ENCODE measurements at places on chromosomes 7 and 10.

- no peak for DNase-seq
These were observed 763.2 kb downstream of the GRID1 start for GRCh38 chr10:85603151-85603940.

GRCh38 chr7:2803342-2803692 is 40.8 kb downstream of the GNA12 start:
- DNase-seq: no peak

DNA sequence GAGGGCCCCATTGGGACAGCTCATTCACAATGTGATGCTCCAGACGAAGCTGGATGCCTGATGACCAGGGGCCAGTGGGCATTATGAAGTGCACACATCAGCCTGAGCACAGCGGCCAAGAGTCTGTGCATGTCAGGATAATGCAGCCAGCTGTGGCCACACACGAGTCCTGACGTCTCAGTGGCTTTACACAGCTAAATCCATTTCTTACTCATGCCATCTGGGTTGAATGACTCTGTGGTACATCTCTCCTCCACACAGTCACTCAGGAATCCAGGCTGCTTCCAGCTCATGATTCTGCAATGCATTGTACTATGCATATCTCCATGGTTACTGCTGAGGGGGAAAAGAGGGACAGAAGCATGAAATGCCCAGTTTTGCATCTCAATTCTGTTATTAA is 123.6 kb downstream of the PRLHR start:
- no peak for DNase-seq

- no peak for DNase-seq
These were observed 64.2 kb upstream of the DDC start for GRCh38 chr7:50629238-50629901.

GRCh38 chr10:62738916-62739315 is 65.6 kb upstream of the ADO start:
- no peak for DNase-seq

GRCh38 chr7:111752022-111752582 is 189.8 kb upstream of the IMMP2L start:
- peak; percentile 42 for DNase-seq

- DNase-seq: no peak
These were observed 194.5 kb upstream of the AHR start for GRCh38 chr7:17103984-17104383.

DNA sequence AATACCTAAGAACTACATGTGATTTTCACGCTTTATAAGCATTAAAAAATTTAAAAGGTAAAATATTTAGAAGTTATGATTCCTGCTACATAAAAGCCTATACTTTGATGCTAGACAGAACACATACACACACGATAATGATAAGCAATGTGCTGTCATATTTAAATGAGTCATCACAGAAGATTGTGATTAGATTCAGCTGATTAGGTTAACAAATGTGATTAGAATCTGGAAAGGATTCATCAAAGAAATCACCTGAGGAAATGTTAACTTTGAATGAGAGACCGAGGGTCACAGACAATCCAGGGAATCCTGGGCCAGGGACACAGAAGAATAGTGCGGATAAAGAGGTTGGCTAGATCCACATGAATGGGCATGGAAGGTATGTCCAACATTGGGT is 42.0 kb upstream of the CYP2C18 start:
- DNase-seq: no peak

GRCh38 chr10:60910543-60910942 is 33.4 kb downstream of the RHOBTB1 start:
- peak; percentile 39 for DNase-seq

- no peak for DNase-seq
These were observed 110.7 kb upstream of the CARD11 start for GRCh38 chr7:3154317-3154716.

DNA sequence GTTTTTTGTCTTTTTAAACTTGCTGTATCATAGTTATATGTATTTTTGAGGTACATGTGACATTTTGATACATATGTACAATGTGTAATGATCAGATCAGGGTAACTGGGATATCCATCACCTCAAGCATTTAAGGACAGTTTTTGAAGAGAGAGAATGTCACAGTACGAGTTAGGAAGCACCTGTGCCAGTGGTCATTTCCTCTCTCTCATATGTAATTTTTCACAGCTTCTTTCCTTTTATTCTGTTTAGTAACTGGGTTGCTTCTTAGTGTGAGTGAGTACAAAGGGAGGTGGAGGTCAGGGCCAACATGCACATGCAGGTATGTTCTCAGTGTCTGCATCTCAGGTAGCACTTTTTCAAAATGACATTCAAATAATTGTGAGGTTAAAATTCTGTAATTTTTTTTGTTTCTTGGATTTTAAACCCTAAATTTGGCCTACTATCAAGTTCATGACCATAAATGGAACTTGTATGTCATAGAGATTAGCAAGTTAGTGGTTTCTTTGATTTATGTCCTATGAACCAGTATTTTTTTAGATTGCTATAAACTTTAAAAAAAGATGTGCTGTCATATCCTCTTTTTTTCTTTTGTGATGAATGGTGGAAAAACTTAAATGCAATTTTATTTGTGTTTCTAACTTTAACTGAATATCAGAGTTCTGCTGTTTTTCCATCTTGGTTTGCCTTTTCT is 42.7 kb downstream of the SNX10 start:
- no peak for DNase-seq

DNA sequence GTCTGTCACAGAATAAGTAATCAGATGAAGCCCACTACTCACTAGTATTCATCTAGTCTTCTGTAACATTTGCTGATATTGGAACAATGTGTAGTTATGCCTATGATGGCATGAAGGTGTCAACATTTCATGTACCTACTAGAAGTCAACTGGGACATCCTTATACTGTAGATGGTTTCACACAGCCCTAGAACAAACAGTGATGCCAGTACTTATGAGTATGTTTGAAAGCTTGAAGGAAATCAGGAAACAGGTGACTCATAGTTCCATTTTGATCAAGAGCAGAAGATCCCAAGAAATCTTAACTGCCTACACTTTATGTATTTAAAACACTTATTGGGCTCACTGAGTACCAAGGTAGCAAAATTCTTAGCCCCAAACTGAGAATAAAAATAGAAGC is 1519.6 kb downstream of the REEP3 start:
- DNase-seq: no peak

DNA sequence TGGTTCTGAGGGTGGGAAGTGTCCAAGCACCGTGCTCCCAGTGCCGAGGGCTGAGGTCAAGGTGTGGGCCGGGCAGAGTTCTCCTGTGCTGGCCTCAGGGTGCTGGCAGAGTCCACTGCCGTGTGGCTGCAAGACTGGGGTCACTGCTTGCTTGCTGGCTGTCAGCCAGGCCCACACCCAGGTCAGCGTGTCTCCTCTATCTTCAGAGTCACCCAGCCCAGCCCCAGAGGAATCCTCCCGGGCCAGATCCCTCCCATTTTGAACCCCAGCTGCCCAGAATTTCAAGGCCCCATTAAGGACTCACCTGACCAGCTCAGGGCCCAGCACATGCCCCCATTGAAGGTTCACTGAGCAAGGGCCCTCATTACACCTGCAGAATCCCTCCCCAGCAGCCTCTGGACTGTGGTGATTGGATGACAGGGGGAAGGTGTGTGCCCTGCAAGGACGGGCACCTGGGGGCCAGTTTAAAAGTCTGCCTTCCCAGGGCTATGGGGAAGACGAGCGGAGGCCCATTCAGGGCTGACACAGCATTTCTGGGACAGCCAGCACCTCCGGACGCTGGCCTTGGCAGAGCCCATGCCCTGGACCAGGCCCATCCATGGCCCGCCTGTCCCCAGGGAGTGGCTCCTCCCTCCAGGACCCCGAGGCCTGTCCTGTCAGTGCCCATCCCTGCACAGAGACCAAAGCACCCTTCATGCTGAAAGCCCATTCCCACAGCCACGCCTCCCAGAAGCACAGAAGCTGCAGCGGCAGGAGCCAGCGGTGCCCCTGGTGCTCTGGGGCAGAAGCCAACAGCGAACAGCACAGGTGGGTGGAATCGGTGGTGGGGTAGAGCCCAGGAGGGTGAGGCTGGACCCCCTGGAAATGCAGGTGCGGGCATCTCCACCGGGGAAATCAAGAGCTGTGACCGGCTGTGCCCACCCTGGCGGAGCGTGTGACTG is 45.1 kb upstream of the PPP2R2D start:
- DNase-seq: no peak

- DNase-seq: no peak
These were observed 112.1 kb upstream of the AFAP1L2 start for GRCh38 chr10:114516356-114516755.

GRCh38 chr10:93074147-93074596 is 479 bp downstream of the CYP26A1 start:
- DNase-seq: no peak

DNA sequence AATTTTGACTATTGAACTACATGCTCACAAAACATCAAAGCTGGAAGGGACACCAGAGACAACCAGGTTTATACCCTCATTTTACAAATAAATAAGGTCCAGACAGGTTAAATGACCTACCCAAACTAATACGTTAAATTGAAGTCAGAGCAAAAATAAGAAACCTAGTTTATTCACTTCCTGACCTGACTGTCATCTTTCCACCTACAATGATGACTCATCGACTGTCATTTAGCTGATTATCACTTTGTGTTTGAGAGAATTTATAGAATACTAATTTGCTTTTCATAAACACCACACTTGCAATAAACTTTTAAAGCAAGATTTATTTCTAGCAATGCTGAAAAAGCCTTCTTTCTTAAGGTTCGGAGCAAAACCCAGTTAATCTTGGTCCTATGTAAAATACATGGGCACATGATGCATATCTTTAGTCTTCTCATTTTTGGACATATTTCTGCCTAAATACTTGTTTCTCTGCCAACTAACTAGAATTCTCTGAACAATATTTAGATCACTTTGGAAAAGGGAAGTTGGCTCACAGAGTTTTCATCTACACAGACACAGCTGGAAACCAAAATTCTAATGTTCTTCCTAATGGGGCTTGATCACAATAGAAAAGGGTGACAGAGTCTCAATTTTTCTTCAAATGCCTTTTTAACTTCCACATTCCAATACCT is 16.7 kb upstream of the LRRN3 start:
- no peak for DNase-seq

GRCh38 chr7:112233048-112233697 is 26.7 kb downstream of the ZNF277 start:
- DNase-seq: no peak

DNA sequence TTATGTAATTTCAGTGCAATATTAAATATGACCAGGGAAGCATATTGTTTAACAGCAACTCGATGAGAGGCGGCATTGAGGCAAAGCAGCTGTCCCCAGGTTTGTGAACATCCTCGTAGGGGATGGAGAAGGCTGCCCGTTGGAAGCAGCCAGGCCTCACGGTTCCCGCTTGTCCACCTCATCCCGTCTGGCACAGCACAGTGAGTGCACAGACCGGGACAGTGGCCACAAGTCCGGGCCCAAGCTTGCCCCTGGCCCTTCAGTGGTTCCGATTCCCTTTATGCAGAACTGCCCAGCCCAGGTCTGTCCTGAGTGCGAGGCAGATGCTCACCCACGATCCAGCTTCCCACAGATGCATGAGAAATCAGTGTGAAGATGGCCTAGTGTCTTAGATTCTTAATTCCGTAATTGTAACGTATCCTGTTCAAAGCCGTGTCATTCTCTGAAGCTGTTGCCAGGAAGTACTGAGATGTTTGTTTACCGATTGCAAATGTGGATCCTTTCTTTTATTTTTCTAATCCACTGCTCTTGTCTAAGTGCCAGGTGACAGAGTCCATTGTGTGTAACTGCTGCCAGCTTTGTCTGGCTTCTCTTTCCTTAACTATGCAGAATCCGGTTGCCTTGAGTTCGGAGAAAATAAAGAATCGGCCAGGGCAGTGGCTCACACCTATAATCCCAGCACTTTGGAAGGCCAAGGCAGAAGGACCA is 35.5 kb downstream of the PFKP start:
- no peak for DNase-seq

DNA sequence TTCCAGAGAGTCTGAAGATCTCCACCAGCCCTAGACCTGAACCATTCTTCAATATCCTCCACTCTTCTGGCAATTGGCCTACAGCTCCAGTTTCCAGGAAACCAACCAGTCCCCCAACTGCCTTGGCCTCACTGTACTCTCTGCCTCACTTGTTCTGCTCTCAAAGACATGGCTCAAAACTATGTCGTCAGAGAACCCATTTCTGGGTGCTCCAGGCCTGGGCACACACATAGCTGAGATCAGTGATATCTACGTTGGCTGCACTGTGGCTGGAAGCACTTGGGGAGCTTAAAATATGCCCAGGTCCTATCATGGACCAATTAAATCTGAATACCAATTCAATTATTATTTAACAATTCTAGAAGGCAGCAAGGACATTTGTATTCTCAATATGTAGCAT is 93.1 kb downstream of the COBL start:
- no peak for DNase-seq

DNA sequence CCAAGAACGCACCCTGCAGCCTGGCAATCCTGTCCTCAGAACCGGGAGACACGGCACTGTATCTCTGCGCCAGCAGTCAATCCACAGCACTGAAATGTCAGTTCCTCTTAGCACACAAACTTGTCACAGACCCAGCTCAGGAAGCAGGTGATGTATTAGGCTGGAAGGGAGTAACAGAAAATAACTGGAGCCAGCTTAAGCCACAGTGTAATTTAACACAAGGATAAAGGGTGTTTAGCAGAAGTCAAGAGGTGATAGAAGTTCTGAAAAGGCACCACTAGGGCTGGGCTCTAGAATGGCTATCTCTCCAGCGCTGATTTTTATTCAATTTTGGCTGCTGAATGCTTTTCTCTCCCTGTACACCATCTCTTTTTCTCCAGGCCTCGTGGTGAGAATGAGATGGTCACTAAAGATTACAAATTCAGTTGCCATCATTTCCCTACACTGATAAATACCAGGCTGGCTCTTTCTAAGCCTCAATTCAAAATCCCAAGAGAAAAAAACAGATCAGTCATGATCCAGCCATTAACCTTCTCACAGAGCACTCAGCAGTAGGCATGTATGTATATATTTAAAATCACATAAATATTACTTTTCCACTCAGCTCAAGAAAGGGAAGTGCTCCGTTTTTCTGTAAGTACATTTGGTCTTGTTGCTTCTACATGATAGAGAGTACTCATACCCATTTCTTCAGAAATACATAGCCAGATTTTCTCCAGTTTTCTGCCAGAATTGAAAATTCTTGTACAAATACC is 102.7 kb upstream of the PRSS1 start:
- DNase-seq: no peak

DNA sequence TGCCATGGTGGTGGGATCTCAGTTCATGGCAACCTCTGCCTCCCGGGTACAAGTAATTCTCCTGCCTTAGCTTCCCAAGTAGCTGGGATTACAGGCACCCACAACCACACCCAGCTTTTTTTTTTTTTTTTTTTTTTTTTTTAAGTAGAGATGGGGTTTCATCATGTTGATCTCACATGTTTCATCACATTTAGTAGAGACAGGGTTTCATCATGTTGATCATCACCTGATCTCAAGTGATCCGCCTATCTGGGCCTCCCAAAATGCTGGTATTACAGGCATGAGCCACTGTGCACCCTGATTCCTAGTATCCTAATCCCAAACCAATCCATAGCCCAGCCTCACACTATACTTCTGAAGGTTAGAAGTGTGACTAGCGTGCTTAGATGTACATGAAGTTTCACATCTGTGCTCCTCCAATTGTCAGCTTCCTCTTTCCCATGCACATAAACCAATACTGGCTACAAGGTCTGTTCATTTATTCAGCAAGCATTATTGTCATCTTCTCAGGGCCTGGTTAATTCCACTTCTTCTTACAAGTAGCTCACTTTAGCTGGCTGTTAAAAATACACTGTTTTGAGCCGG is 6.8 kb upstream of the NAT16 start:
- DNase-seq: no peak

- DNase-seq: no peak
These were observed 78.3 kb upstream of the SLC26A5 start for GRCh38 chr7:103524042-103524907.

GRCh38 chr7:139829775-139830117 is 682 bp downstream of the TBXAS1 start:
- no peak for DNase-seq

All from left cardiac atrium (tissue), 4 donors.